ENCODE measurements at places on chromosomes 1 and 21. TPM values are rescaled to one million over a fixed set of nuclear protein-coding genes. Genes with fewer than 3 reads are reported as not detected.

The TMEM63A gene
- 26.4 TPM for total RNA-seq

- DNase-seq, result no peak
These were observed 51.1 kb upstream of the KLHDC7A start for GRCh38 chr1:18429654-18430053.

DNA sequence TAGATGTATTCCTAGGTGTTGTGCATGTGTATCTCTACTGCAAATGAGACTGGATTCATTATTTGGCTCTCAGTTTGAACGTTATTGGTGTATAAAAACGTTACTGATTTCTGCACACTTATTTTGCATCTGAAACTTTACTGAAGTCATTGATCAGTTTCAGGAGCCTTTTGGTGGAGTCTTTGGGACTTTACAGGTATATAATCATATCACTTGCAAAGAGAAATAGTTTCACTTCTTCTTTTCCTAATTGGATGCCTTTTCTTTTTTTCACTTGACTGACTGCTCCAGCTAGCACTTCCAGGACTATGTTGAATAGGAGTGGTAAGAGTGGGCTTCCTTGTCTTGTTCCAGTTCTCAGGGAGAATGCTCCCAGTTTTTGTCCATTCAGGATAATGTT is 252.2 kb downstream of the SMYD3 start:
- no peak for DNase-seq

DNA sequence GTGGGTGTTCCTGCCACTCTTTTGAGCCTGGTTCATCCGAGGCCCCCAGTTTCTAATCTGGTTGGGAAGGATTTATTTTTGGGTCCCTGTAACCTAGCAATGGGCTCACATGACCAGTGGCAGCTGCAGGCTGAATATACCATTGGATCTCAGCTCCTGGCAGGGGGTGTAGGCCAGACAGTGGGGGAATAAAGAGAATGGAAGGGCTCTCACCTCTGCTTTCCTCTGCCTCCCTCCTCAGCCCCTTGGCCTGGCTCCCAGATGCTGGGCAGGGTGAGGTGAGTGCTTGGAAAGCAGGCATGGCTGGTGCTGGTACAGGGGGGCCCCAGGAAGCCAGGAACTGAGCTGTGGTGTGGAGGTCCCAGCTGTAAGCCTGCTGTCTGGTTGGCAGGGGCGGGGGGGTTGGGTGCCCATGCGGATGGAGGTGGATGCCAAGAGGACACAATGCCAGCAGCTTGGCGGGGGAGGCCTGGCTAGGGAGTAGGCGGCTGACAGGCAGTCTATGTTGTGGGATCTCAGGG is 3.6 kb upstream of the GPR61 start:
- no peak for DNase-seq

- no peak for DNase-seq
These were observed 16.3 kb downstream of the PADI3 start for GRCh38 chr1:17265162-17265561.

GRCh38 chr1:153394391-153394790 is 3.5 kb upstream of the S100A8 start:
- no peak for DNase-seq

The CLCA1 gene
- total RNA-seq, result not detected

- no peak for DNase-seq
These were observed 50.7 kb upstream of the ACOT11 start for GRCh38 chr1:54497338-54497737.
